Progenitor cell of endocrine pancreas (in vitro differentiated cells): ENCODE measurements at places on chromosomes 1 and 21. TPM values are rescaled to one million over a fixed set of nuclear protein-coding genes. Genes with fewer than 3 reads are reported as not detected.

Gene B3GALT2
- 0.44 and 0.79 TPM in 2 replicates for total RNA-seq

Gene MPZ
- total RNA-seq = 4.4 and 4.5 TPM in 2 replicates

DNA sequence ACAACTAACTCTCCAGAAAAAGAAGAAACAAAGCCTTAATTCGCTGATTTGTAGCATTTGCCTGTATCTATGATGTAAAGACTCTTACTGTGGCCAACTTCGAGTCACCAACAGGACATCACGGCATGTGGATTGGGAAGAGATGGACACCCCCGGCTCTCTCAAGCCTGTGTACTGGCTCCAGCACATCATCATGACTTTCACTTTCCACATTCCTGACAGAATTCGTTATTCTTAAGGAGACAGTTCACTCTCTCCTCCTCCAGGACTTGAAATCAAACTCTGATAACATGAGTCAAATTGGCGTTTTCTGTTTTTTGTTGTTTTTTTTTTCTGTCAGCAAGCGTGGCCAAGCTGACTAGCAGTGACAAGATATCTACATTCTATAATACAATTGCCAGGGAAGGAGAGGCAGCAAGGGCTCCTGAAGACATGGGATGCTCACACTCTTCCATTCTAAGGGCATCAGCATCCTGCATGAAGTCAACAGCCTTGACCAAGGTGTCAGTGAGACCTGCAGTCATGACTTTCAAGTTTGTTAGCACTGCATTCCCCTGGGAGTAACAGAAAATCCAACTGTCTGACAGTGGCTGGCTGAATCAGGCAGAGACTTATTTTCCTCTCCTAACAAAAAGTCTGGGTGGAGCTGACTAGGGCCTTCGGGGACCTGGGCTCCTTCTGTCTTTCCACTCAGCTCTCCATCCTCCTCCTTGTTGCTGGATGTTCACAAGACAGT is 13.3 kb upstream of the TRAF3IP3 start:
- no peaks in the 10 kb centered on the region for H3K4me1 ChIP-seq
- no peak overlapping the region for H3K4me3 ChIP-seq
- H3K27me3 ChIP-seq = peaks cover 3% of the 10 kb centered on the region
- no peak for DNase-seq
- no peaks in the 10 kb centered on the region for H3K36me3 ChIP-seq

DNA sequence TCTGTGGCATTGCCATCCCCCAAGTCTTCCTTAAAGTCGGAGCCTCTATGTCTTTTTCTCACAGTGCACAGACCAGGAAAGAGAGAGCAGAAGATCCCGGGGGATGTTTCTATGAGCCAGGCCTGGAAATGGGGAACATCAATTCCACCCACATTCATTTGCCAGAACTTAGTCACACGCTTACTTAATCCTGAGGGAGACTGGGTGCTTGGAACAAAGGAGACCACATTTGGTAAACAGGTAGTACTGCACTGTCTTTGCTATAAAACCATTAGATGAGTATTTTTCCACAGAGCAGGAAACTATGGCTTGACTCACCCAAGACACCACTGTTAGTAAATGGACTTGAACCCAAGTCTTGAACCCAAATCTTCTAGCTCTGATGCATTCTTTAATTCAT is 60.7 kb upstream of the CTTNBP2NL start:
- H3K27ac ChIP-seq = no peak overlapping the region
- H3K4me1 ChIP-seq = peaks cover 5% of the 10 kb centered on the region
- no peak for DNase-seq
- peaks cover 34% of the 10 kb centered on the region for H3K27me3 ChIP-seq
- H3K36me3 ChIP-seq = no peaks in the 10 kb centered on the region
- no peak overlapping the region for H3K4me3 ChIP-seq

Gene BARHL2
- not detected in 2 replicates for total RNA-seq

Gene CLIC4
- total RNA-seq = 90.4 TPM in 2 replicates

Gene XPR1
- 62.6 and 68.7 TPM in 2 replicates for total RNA-seq

GRCh38 chr1:228768355-228769000 is 33.2 kb downstream of the RHOU start:
- peaks cover 7% of the 10 kb centered on the region for H3K27me3 ChIP-seq
- H3K27ac ChIP-seq = no peak overlapping the region
- H3K4me3 ChIP-seq = no peak overlapping the region
- no peaks in the 10 kb centered on the region for H3K36me3 ChIP-seq
- DNase-seq = no peak
- peaks cover 9% of the 10 kb centered on the region for H3K4me1 ChIP-seq

GRCh38 chr1:101854271-101854670 is 142.5 kb downstream of the OLFM3 start:
- H3K36me3 ChIP-seq = no peaks in the 10 kb centered on the region
- no peak overlapping the region for H3K4me3 ChIP-seq
- no peak overlapping the region for H3K27ac ChIP-seq
- no peaks in the 10 kb centered on the region for H3K27me3 ChIP-seq

DNA sequence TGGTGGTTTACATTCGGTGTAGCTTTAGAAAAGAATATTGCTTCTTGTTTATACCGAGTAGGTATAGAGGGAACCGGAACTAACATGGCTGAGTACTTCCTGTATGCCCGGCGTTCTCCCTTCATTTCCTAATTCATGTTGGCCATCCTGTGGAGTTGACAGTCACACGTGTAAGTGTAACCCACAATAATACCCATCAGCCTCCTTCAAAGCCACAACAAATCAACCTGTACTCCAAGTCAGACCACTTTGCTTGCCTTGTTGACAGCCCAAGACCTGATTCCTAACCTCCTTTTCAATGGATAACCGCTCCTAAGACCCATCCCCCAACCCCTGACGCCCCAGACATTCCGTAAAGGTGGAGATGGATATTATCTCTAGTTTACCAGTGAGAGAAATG is 42.1 kb downstream of the UBE2U start:
- H3K36me3 ChIP-seq = no peaks in the 10 kb centered on the region
- H3K27me3 ChIP-seq = no peaks in the 10 kb centered on the region
- H3K4me3 ChIP-seq = peak overlapping the region; percentile 68
- DNase-seq = no peak

GRCh38 chr1:67407498-67407897 is 22.7 kb downstream of the SERBP1 start:
- peaks cover 6% of the 10 kb centered on the region for H3K4me1 ChIP-seq
- no peak overlapping the region for H3K4me3 ChIP-seq
- H3K36me3 ChIP-seq = peaks cover 9% of the 10 kb centered on the region
- DNase-seq = no peak
- no peak overlapping the region for H3K27ac ChIP-seq

- no peak overlapping the region for H3K4me3 ChIP-seq
- peaks cover 2% of the 10 kb centered on the region for H3K36me3 ChIP-seq
- DNase-seq = no peak
- H3K27me3 ChIP-seq = no peaks in the 10 kb centered on the region
- peaks cover 36% of the 10 kb centered on the region for H3K4me1 ChIP-seq
Measured at GRCh38 chr1:172394141-172394751, 26.2 kb upstream of the C1orf105 start.

DNA sequence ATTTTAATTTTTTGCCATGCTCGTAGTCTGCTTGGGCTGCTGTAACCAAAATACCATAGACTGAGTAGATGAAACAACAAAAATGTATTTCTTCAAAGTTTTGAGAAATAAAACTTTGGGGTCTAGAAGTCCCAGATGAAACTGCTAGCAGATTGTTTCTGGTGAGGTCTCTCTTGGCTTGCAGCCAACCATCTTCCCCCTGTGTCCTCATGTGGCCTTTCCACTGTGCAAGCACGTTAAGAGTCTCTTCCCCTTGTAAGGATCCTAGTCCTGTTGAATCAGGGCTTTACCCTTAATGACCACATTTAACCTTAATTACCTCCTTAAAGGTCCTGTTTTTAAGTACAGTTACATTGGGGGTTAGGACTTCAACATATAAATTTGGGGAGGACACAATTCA is 86.6 kb downstream of the PTBP2 start:
- no peak overlapping the region for H3K4me3 ChIP-seq
- no peaks in the 10 kb centered on the region for H3K27me3 ChIP-seq
- peaks cover 48% of the 10 kb centered on the region for H3K36me3 ChIP-seq

- H3K4me1 ChIP-seq = peaks cover 2% of the 10 kb centered on the region
- no peaks in the 10 kb centered on the region for H3K27me3 ChIP-seq
- H3K36me3 ChIP-seq = peaks cover 18% of the 10 kb centered on the region
- no peak for DNase-seq
- H3K27ac ChIP-seq = peak overlapping the region; percentile 83
Measured at GRCh38 chr1:1806890-1807289, 28.6 kb upstream of the NADK start.

Gene FAM163A
- 1.1 and 1.5 TPM in 2 replicates for total RNA-seq

DNA sequence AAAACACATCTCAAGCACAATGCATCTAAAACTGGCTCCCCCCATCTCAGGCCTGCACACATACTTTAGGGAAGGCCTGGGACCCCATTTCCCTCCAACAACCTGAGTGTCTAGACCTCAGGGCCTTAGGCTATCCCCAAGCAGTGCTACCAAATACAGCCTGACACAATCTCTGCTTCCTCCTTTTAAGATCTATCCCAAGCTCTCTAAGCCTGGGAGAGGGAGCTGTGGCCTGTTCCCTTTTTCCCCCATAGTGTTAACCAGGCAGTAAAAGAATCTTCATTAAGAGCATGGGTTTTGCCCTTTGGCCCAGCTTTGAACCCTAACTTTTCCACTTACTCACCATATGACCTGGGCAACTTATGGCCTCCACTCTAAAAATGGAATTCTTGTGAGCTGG is 10.8 kb upstream of the COL8A2 start:
- peaks cover 6% of the 10 kb centered on the region for H3K36me3 ChIP-seq
- H3K4me1 ChIP-seq = peaks cover 7% of the 10 kb centered on the region
- no peak for DNase-seq
- no peaks in the 10 kb centered on the region for H3K27me3 ChIP-seq
- H3K4me3 ChIP-seq = no peak overlapping the region
